ENCODE measurements at places on chromosomes 12 and 14.

DNA sequence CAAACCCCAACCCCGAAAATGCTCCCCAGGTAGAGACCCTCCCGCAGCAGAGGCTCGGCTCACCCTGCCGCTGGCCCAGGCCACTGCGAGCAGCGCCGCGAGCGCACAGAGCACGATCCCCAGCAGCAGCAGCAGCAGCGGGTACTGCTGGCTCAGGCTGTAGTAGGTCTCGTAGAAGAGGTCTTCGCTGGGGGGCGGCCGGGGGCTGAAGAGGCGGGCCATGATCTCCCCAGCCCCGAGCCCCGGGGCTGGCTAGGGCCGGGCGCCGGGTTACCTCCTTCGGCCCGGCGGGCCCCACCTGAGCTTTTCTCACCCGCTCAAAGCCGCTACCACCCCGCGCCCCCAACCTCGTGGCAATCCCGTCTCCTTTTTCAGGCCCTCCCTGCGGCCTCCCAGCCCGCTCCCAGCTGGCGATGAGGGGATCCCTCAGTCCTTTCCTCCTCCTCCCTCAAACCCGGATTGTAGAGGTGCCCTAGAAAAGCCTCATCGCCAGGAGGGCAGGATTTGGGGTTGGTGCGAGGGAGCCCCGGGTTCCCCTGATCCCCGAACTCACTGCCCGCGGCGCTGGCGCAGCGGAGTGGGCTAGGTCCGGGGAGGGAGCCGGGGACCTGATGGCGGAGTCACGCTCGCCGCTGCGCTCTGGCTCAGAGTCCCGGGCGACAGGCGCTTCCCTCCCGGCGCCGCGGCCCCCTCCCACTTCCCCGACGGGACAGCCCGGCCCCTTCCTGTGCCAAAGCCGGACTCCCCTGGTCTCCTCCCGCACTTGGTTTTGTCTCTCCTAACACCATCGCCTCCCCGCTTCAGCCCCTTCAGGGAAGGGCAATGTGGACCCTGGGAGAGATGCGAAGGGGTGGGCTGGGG, at the start of gene ADCY4:
Gene ADCY4 (minus strand): TSS at position 641 of the 861 bp plus-strand sequence. CDS start 419 bp downstream, at position 222.
- no peak for DNase-seq

GRCh38 chr12:41920355-41920754, 224.3 kb downstream of the GXYLT1 start:
- no peak for DNase-seq

DNA sequence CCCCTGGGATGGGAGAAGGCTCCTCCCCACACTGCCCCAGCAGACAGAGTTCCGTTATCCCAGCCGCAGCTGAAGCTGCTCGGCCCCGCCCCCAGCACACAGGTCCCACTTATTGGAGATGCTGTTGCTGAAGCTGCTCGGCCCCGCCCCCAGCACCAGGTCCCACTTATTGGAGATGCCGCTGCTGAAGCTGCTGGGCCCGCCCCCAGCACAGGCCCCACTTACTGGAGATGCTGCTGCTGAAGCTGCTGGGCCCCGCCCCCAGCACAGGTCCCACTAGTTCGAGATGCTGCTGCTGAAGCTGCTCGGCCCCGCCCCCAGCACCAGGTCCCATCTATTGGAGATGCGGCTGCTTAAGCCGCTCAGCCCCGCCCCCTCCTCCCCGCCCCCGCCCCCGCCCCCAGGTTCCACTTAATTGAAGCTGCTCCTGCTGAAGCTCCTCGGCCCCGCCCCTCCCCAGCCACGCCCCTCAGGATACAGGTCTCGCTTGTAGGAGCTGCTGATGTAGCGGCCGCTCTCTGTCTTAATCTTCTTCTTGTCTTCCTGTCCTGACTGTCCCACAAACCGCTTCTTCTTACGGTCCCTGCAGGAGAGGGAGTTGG, 12.0 kb downstream of the CFAP73 start:
- DNase-seq: peak; percentile 74

- DNase-seq: peak; percentile 29
Observed at GRCh38 chr14:74567219-74567618, 44.8 kb downstream of the LTBP2 start.

DNA sequence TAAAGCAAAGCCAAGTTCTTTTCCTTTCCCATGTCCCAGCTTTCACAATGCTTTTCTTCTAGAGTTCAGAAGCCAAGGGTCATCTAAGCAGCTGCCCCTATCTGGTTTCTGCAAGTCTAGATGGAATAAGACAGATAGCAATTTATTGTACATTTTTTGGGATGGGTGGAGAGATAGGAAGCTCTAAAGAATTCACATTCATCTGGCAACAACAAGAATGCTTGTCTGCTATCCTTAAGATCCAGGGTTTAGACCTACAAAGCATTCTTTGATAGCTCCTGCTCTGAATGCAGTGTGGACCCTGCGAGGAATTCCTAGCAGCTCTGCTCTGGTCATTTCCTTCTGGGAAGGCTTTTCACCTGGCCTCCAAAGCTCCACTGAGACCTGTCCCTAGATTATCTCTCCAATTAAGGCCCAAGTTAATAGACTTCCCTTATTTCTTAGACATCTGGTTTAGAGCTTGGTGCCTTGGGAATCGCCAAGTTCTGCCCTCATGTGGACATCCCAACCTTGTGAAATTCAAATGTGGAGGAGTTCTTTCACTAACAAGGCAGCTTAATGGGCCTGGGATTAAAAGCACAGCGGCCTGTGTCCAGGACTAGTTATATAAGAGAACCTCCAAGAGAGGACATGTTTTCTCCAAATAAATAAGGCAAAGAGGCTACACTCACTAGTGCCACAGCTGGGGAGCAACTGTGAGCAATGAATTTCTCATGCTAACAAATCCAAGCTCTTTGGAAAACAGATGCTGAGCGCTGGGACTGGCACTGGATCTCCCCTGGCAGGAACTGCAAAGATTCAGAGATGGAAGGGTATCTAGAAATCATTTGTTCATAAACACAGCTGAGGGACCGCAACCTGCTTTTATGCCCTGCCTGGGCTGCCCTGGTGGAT, 384.5 kb upstream of the DDHD1 start:
- no peak for DNase-seq

GRCh38 chr14:100416921-100417860, 94.1 kb downstream of the SLC25A47 start:
- no peak for DNase-seq

- DNase-seq: no peak
Observed at GRCh38 chr12:128459067-128459466, 192.1 kb downstream of the TMEM132C start.

- DNase-seq: no peak
Observed at GRCh38 chr12:53695152-53696145, 19.6 kb upstream of the ATP5MC2 start.

DNA sequence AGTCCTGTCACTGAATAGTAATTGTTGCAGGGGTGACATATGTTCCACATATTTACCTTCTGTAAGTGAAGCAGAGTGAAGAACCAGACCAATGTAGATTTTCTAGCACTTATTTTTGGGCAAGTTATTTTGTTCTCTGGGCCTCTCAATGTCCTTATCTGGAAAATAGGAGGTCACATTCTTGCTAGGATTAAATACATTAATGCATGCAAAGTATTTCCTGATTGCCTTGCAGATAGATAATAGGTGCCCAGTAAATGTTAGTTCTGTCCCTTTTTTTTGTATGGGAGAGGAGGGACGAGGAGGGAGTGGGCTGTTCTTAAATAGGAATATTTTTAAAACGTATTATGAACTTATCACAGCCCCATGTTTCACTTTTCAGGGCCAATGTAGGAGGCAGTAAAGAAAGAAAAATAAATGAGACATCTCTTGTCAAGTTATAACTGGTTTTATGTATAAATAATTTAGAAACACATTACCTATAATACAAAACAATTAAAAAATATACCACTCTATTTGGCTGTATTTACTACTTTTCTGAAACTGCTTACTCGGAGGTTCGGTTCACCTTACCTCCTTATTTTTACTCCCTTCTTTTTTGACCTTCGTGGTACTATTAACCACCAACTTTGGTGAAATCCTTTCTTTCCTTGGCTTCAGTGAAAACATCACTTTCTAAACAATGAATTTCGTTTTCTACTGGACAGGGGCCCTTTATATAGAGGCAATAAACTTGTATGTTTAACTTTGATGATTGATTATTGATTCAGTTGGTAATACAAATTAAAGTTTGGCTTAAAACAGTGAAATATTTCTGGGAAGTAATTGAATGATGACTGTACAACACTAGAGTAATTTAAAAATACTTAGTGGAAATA, 41.9 kb downstream of the DIP2B start:
- DNase-seq: no peak

GRCh38 chr14:105072381-105072861, 7.2 kb upstream of the GPR132 start:
- DNase-seq: no peak

DNA sequence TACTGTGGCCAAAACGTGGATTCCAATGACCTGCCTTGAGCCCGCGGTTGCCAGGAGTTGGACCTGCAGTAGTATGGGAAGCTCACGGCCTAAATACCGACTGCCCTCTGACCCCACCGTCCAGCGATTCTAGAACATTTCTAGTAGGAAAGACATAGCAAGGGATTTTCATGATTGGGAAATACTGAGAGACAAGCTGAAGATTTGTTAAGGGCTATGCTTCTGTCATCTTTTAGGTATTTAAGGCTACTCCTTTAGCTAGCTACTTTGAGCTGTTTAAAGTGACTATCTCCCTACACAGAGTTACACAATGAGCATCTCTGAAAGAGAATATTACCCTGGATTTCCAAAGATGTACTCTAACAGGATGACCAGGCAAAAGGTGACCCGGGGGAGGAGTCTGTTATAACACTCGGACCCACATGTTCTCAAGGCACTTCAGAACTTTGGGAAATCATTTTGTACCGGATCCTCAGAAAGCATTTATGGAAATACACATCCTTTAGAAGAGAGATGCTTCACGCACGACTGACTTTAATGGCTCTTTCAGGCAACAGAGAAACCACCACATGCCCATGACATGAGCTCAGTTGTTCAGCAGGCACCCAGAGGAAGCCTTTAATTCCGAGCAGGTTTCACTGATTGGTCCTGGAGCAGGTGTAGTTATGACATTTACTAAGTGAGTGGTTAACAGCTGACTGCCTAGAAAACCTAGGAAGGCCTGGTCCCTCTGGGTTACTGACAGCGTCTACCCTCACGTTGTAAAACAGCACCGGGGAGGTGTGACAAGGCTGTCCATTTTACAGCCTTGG, 4.2 kb downstream of the BAG5 start:
- no peak for DNase-seq

DNA sequence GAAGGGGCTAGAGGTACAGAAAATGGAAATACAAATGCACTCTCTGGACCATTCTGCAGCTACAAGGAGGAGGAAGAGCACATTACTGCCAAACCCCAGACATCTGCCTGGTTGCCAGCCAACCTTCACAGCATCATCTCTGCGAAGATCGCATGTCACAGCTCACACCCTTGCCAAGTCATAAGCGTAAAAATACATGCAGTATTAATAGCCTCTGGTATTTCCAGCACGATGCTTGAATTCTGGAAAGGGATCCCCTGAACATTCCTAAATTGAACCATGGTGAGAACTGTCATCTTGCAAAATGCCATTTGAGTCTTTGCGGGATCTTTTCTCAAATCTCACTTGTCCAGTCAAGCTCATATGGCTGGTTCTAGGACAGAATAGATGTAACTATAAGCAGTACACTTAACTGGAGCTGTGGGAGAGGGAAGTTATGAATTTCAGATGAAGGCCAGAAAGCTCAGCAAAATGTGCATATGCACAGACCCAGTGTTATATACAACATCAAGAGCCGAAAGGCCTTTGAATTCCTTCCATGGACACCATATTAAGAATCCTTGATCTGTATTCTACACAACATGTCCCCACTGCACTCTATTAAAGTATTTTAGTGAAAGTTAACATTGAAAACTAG, 211.6 kb downstream of the DUSP6 start:
- DNase-seq: no peak

- no peak for DNase-seq
Observed at GRCh38 chr12:92362785-92363184, 217.1 kb upstream of the BTG1 start.

- DNase-seq: no peak
Observed at GRCh38 chr12:62684570-62685295, 218.1 kb downstream of the MON2 start.

- DNase-seq: no peak
Observed at GRCh38 chr12:105611340-105611739, 280.8 kb downstream of the C12orf75 start.

All from nucleus accumbens (tissue), 56 donors.